A549 treated with RU486 at 1 μM for 4 hours (cell line): ENCODE measurements at places on chromosomes 1 and 21. TPM values are rescaled to one million over a fixed set of nuclear protein-coding genes. Genes with fewer than 3 reads are reported as not detected.

The RAB3B gene
- 5.5 to 10.8 TPM (median 7.2 TPM) in 5 replicates for total RNA-seq

The SPATA45 gene
- not detected in 5 replicates for total RNA-seq

The RPS6KA1 gene
- total RNA-seq: 14.2 to 17.6 TPM (median 16.4 TPM) in 5 replicates

The FAAP20 gene
- 36.9 to 64.0 TPM (median 55.6 TPM) in 5 replicates for total RNA-seq

The LAPTM5 gene
- 0.13 to 0.16 TPM (median 0.15 TPM) in 5 replicates for total RNA-seq

The FCER1A gene
- total RNA-seq: not detected in 5 replicates

The CA14 gene
- total RNA-seq: not detected in 5 replicates

The ALX3 gene
- total RNA-seq: not detected in 5 replicates

The LRRIQ3 gene
- 0.35 to 1.0 TPM (median 0.70 TPM) in 5 replicates for total RNA-seq

The C1orf226 gene
- 0.77 to 1.2 TPM (median 0.96 TPM) in 5 replicates for total RNA-seq

The CLCA4 gene
- not detected in 5 replicates for total RNA-seq

The GFI1 gene
- 0.20 to 0.49 TPM (median 0.21 TPM) in 5 replicates for total RNA-seq

The TRNP1 gene
- total RNA-seq: 146 to 217 TPM (median 205 TPM) in 5 replicates

The ADAMTSL4 gene
- 2.4 to 4.3 TPM (median 2.8 TPM) in 5 replicates for total RNA-seq

The C8B gene
- not detected in 5 replicates for total RNA-seq

The LCE3D gene
- 0.96 to 1.3 TPM (median 0.97 TPM) in 3 of 5 replicates, not detected in the others for total RNA-seq

The AKT3 gene
- 15.5 to 25.5 TPM (median 22.6 TPM) in 5 replicates for total RNA-seq

The KCNJ10 gene
- not detected in 5 replicates for total RNA-seq

The C4BPA gene
- 0.30 to 0.86 TPM (median 0.63 TPM) in 5 replicates for total RNA-seq

The BACH1 gene
- 3.3 to 7.8 TPM (median 7.8 TPM) in 5 replicates for total RNA-seq

The C1orf185 gene
- total RNA-seq: not detected in 5 replicates

The TEKT2 gene
- not detected in 5 replicates for total RNA-seq

The OR2AK2 gene
- not detected in 5 replicates for total RNA-seq

The ZNF670 gene
- total RNA-seq: 2.6 to 5.1 TPM (median 3.5 TPM) in 5 replicates

The JAM2 gene
- not detected in 5 replicates for total RNA-seq

The PLA2G5 gene
- total RNA-seq: not detected in 5 replicates

The NHLH1 gene
- total RNA-seq: 0.34 to 0.70 TPM (median 0.42 TPM) in 5 replicates

The GJB3 gene
- total RNA-seq: 3.6 to 9.0 TPM (median 6.3 TPM) in 5 replicates

The CD5L gene
- total RNA-seq: not detected in 5 replicates

The SLAMF8 gene
- not detected in 5 replicates for total RNA-seq

The S100A4 gene
- 1,522 to 1,903 TPM (median 1,710 TPM) in 5 replicates for total RNA-seq

The TSPAN1 gene
- total RNA-seq: 1.7 to 4.6 TPM (median 2.3 TPM) in 5 replicates

The MACO1 gene
- total RNA-seq: 8.2 to 11.7 TPM (median 9.6 TPM) in 5 replicates

The ILDR2 gene
- 0.02 to 0.05 TPM in 2 of 5 replicates, not detected in the others for total RNA-seq

The COL16A1 gene
- 4.3 to 6.9 TPM (median 5.2 TPM) in 5 replicates for total RNA-seq

The RNF186 gene
- total RNA-seq: not detected in 5 replicates

The LIN28A gene
- total RNA-seq: 0.03 TPM in 1 of 5 replicates, not detected in the others

The PEAR1 gene
- total RNA-seq: 7.5 to 10.1 TPM (median 8.6 TPM) in 5 replicates

The ARTN gene
- 0.15 to 0.51 TPM (median 0.22 TPM) in 5 replicates for total RNA-seq

The ERICH3 gene
- not detected in 5 replicates for total RNA-seq

The PEF1 gene
- 38.3 to 48.1 TPM (median 44.8 TPM) in 5 replicates for total RNA-seq
